ENCODE measurements at places on chromosomes 5 and 9. TPM values are rescaled to one million over a fixed set of nuclear protein-coding genes. Genes with fewer than 3 reads are reported as not detected.
A peak's percentile ranks its signal among the peaks of the same experiment; 100 is the strongest.

C5orf22 gene
- 11.0 TPM for total RNA-seq

MARVELD2 gene
- 15.6 TPM for total RNA-seq

RFESD gene
- total RNA-seq = 1.4 TPM

PCDHA8 gene
- total RNA-seq = not detected

CER1 gene
- total RNA-seq = not detected

GRCh38 chr5:101390151-101390908 lies 487.2 kb upstream of the ST8SIA4 start:
- H3K4me1 ChIP-seq = no peaks in the 10 kb centered on the region
- no peak overlapping the region for H3K4me3 ChIP-seq
- no peak overlapping the region for H3K27ac ChIP-seq
- DNase-seq = no peak
- H3K27me3 ChIP-seq = no peaks in the 10 kb centered on the region

DNA sequence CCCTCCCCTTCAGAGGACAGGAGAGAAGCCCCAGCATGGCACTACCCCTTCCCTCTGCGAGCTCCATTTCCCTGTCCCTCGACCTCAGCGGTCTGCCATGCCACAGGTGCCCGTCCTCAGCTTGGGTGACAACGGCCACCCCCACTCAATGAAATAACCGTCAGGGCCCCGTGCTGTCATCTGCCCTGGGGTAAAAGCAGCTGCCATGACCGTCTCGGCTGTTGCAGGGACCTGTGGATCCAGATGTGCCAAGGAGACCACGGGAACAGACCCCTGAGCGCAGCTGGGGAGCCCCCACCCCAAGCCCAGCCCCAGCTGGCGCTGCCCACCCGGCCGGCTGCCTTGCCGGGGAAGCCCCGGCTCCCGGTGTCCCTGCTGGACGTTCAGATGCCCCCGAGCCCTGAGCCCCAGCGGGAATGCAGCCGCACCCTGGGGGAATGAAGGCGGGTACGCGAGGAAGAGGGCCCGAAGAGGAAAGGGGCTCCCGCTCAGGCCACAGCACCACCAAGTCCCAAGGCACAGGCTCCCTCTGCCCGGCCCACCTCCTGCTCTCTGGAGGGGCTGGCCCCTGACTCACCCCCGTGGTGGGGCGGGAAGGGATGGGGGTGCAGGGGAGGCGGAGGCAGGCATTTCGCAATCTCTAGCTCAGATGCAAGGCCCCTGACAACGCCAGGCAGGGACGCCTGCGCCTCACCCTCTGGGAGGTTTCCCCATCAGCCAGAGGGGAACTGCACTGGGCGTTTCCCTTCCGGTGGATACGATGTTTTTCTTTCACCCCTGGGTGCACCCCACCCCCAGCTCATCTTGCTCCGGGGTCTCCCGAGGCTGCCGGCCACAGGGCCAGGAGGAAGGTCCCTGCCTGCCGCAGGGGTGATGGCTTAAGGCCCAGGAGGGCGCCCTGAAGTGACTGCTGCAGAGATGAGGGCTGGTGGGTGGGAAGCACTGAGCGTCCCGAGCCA lies 49.2 kb downstream of the NACC2 start:
- no peak overlapping the region for H3K4me3 ChIP-seq
- H3K27ac ChIP-seq = no peak overlapping the region
- peaks cover 9% of the 10 kb centered on the region for H3K4me1 ChIP-seq
- H3K36me3 ChIP-seq = no peaks in the 10 kb centered on the region
- no peaks in the 10 kb centered on the region for H3K27me3 ChIP-seq

DNA sequence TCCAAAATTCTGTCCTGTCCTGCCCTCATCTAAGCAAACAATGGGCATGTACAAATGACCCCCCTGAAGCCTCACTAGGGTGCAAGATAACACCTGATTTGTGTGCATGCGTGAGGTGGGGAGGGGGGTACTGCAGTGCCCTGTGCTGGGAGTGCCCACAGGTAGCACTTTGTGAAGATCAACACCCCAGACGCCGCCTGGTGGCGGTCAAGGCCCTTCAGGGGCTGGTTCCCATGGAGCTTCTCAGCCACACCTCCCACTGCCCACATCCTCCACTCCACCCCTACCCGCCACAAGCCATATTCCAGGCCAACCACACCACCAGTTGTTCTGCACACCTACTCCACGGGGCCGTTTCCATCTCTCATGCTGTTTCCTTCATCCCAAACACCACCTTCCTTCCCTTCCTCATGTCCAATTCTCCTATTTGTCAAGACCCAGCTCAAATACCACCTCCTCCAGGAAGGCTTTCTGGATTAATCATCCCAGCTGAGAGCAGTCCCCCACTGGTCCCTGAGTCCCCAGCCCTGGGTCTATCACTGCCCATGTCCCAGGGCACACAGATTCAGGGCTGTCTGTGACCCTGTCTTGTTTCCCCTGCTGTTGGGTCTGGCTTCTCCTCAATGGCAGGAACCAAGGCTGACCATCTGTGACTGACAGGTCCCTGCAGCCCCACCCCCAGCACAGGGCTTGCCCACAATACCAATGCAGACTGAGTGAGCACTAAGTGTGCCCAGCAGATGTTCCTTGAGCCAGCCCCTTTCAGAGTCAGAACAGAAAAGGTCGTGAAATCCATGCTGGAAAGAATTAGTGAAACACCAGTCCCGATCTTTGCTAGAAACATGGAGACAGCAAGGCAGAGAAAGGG lies 178.4 kb downstream of the PAX5 start:
- no peak overlapping the region for H3K4me3 ChIP-seq
- H3K36me3 ChIP-seq = no peaks in the 10 kb centered on the region
- H3K27me3 ChIP-seq = peaks cover 53% of the 10 kb centered on the region

DNA sequence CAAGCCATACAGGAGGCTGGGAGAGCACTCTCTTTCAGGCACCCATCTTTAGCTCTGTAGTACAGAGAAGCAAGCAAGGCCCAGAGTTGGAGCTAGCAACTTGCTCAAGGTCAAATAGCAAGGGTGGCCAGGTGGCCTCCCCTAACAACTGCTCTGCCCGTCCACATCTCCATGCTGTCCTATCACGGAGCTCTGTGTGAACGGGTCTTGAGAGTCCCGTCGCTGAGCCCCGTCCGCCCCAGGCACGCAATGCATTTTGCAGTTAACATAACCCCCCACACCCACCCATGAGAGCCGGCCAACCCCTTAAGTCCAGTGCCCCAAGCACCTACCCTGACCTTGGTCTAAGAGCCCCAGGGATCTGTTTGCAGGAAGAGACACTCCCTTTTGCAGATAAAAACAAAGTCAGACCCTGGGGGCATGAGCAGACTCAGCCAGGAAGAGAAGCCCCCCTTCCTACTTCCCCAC lies 1.5 kb downstream of the RNF44 start:
- H3K27ac ChIP-seq = peak overlapping the region; percentile 96
- peaks cover 81% of the 10 kb centered on the region for H3K4me1 ChIP-seq
- peak overlapping the region; percentile 88 for H3K4me3 ChIP-seq

DNA sequence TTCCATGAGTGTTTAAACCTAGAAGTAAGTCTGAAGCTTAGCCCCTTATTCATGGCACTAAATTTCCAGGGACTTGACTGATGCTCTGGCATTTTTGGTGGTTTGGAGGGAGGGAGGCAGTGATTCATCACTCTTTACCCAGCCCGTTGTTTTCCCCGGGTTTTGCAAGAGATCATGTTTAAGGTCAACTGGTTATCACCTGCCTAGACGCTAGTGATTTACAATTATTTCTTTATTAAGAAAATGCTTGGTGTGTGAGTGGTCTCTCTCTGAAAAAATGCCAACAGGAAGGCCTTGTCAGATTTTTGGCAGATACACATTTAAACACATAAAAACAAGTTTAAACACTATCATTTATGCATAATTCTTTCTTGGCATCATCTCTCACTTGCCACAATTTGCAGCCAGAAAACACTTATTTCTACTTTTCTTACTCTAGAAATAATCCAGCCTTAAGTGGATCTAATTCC lies 737.9 kb upstream of the ZNF608 start:
- H3K27me3 ChIP-seq = no peaks in the 10 kb centered on the region
- H3K36me3 ChIP-seq = no peaks in the 10 kb centered on the region
- DNase-seq = no peak
- H3K27ac ChIP-seq = peak overlapping the region; percentile 90

GRCh38 chr9:79694676-79695400 lies 123.1 kb downstream of the TLE4 start:
- no peak overlapping the region for H3K4me3 ChIP-seq
- DNase-seq = no peak
- no peaks in the 10 kb centered on the region for H3K36me3 ChIP-seq
- peaks cover 3% of the 10 kb centered on the region for H3K4me1 ChIP-seq

DNA sequence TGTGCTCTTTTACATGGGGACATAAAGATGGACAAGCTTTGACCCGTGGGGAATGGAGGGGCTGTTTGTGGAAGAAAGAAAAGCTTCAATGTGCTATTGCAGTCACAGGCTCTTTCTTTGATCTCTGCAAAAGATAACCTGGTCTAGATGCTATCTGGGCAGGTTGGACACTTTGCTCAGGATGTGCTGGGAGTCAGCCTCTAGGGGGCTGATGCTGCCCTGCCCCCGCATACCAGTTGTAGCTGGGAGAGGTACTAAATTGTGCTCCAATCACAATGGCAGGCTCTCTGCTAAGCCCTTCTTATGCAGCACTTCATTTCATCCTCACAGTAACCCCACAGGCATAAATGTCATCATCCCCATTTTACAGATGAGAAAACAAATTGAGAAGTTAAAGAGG lies 67.2 kb downstream of the PSD2 start:
- peaks cover 33% of the 10 kb centered on the region for H3K4me1 ChIP-seq
- no peaks in the 10 kb centered on the region for H3K36me3 ChIP-seq
- peak overlapping the region; percentile 43 for H3K27ac ChIP-seq
- H3K4me3 ChIP-seq = no peak overlapping the region

GRCh38 chr5:6868171-6868570 lies 154.9 kb downstream of the TENT4A start:
- H3K4me3 ChIP-seq = no peak overlapping the region
- H3K27ac ChIP-seq = no peak overlapping the region
- no peaks in the 10 kb centered on the region for H3K36me3 ChIP-seq
- no peaks in the 10 kb centered on the region for H3K27me3 ChIP-seq
- no peaks in the 10 kb centered on the region for H3K4me1 ChIP-seq
- DNase-seq = no peak

GRCh38 chr5:140342287-140342686 lies 4.1 kb downstream of the HBEGF start:
- H3K27me3 ChIP-seq = no peaks in the 10 kb centered on the region
- H3K27ac ChIP-seq = peak overlapping the region; percentile 64
- H3K4me3 ChIP-seq = no peak overlapping the region
- no peak for DNase-seq
- H3K36me3 ChIP-seq = no peaks in the 10 kb centered on the region

DNA sequence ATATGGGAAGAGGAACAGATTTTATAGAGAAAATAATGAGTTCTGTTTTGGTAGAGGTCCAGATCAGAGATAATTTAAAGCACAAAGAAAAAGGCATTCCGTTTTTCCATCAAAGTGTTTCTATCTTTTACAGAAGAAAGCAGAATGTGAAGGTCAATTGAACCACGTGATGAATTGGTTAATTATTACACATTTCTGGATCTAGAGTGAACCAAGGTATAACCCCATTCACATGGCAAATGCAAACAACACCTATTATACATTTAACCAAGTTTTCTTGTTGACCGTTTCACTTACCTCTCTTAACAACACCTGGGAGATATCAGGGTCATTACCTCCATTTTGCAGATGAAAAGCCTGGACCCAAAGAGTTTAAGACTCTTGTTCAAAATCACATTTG lies 34.9 kb upstream of the ZNF462 start:
- no peaks in the 10 kb centered on the region for H3K36me3 ChIP-seq
- peaks cover 21% of the 10 kb centered on the region for H3K4me1 ChIP-seq
- no peak overlapping the region for H3K27ac ChIP-seq
- no peaks in the 10 kb centered on the region for H3K27me3 ChIP-seq

DNA sequence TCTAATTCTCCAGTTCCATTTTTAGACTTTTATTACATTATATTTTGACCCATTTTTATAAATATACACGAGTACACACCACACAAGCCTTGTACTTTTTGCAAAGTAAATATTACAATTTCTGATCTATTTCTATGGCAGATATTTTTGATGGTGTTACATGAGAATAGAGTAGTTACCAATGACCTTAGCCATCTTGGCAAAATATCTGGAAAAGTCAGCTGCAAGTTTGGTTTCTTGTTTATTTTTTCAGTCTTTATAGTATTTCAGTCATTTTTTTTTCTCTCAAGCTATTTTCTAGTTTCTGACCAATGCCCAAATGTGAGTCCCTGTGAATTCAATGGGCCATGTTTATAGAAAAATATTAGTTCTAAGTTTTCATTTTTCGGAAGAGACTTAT lies 64.0 kb upstream of the TMC1 start:
- no peak overlapping the region for H3K27ac ChIP-seq
- no peaks in the 10 kb centered on the region for H3K27me3 ChIP-seq
- no peak for DNase-seq
- H3K36me3 ChIP-seq = no peaks in the 10 kb centered on the region

GRCh38 chr9:110928599-110928998 lies 109.7 kb downstream of the LPAR1 start:
- no peaks in the 10 kb centered on the region for H3K36me3 ChIP-seq
- no peaks in the 10 kb centered on the region for H3K4me1 ChIP-seq
- no peak overlapping the region for H3K4me3 ChIP-seq
- DNase-seq = no peak

- peak overlapping the region; percentile 69 for H3K27ac ChIP-seq
- H3K4me3 ChIP-seq = no peak overlapping the region
- no peaks in the 10 kb centered on the region for H3K4me1 ChIP-seq
- no peak for DNase-seq
- no peaks in the 10 kb centered on the region for H3K27me3 ChIP-seq
These were observed 15.7 kb downstream of the LVRN start for GRCh38 chr5:115977988-115978387.

GRCh38 chr9:134210908-134211810 lies 46.8 kb upstream of the RNU6ATAC start:
- no peak overlapping the region for H3K4me3 ChIP-seq
- no peaks in the 10 kb centered on the region for H3K36me3 ChIP-seq
- H3K27ac ChIP-seq = peak overlapping the region; percentile 77
- H3K4me1 ChIP-seq = peaks cover 60% of the 10 kb centered on the region

GRCh38 chr5:79183617-79184016 lies 52.3 kb upstream of the JMY start:
- no peak for DNase-seq
- no peaks in the 10 kb centered on the region for H3K36me3 ChIP-seq
- no peaks in the 10 kb centered on the region for H3K27me3 ChIP-seq
- H3K4me1 ChIP-seq = peaks cover 39% of the 10 kb centered on the region
- no peak overlapping the region for H3K4me3 ChIP-seq

DNA sequence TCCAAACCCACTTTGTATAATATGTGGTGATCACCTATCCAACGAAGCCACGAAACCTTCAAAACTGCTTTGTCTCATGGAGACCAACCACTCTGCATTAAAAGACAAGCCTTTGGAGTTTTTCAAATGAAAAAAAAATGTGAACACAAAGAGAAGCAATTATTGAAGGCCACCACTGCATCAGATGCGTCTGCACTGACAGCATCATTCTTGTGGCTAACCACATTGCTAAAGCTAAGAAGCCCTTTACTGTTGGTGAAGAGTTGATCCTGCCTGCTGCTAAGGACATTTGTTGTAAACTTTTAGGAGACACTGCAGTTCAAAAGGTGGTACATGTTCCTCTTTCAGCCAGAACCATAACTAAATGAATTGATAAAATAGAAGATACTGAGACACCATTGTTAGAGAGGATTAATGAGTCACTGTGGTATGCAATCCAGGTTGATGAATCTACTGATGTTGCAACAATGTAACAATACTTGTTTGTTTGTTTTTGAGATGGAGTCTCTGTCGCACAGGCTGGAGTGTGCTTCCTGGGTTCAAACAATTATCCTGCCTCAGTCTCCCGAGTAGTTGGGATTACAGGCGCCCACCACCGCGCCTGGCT lies 45.4 kb downstream of the TAF11L14 start:
- no peak overlapping the region for H3K4me3 ChIP-seq
- H3K27ac ChIP-seq = no peak overlapping the region
- no peaks in the 10 kb centered on the region for H3K36me3 ChIP-seq

- H3K27me3 ChIP-seq = no peaks in the 10 kb centered on the region
- no peak for DNase-seq
- no peak overlapping the region for H3K4me3 ChIP-seq
- no peaks in the 10 kb centered on the region for H3K36me3 ChIP-seq
These were observed 36.3 kb upstream of the CDH10 start for GRCh38 chr5:24681106-24681505.

Data from esophagus squamous epithelium (tissue), 5 donors.